T47D (cell line): ENCODE measurements at places on chromosomes 16 and 17.
A peak's percentile ranks its signal among the peaks of the same experiment; 100 is the strongest.

- no peak for DNase-seq
Measured at GRCh38 chr16:64250866-64251265, 871.0 kb downstream of the CDH11 start.

DNA sequence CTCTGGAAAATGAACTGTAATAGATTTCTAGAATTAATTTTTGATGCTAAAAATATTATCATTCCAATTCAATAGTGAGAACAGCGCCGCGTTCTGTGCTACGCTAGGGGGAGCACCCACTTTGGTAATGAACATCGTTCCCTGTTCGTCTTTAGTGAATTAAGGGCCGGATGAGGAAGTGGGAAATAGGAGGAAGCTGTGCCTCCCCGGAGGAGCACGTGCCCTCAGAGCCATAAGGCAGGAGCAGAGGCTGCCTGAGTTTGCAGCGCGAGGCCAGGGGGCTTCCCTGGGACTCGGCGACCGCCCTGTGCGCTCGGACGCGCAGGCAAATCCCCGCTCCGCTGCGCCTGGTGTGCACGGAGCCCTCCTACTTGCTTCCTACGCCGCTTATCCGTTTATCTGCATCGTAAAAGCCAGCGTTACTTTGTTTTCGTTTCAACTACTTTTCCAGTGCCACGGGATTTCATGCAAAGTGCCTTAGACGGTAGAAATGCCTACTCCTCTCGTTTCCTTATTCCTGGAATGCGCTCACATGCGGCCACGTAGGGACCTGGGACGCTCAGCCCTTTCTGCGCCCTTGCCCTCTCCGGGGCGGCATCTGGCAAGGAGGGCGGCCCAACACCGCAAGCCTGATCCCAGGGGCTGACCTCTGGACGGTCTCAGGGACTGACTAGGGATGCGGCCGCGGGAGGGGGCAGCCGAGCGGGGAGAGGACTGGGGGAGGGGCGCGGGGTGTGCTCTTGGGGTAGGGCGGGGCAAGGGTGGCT lies 76.4 kb downstream of the KCNJ12 start:
- peak; percentile 53 for DNase-seq

DNA sequence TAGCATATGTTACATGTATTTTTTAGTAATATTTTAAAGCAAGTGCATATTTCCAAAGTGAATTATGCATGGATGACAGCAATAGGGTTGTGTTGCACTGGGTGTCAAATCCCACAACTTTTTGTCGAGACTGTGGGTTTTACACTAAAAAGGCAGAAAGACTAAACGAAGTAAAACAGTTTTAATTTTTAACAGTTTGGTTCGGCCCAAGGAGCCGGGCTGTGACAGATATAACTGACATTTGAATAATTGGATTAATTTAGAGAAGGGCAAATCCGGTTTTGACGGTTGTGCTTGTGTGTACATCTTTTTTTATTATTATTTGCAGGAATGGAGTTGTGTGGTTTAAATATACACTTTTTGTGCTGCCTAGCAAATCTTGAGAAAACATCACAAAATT lies 263.6 kb downstream of the FTO start:
- DNase-seq: no peak

- DNase-seq: no peak
Measured at GRCh38 chr17:21218101-21218500, 4.1 kb upstream of the TMEM11 start.

- DNase-seq: peak; percentile 98
Measured at GRCh38 chr17:50482516-50482915, 3.9 kb downstream of the RSAD1 start.

DNA sequence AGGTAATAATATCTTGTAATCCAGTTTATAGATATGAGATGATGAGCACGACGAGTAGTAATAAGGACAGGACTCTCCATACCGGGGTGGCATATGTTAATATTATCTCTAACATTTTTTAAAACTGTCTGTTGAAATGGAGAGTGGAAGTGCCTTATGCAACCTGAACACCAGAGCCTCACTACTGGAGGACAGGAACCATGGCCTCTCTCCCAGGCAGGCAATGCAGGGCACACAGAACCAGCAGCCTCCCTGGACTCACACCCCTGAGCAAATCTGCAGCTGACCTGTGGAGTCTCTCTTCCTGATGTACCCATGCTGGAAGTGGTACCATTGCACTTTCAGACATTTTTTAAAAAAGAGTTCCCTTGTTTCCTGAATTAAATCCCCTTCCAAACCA lies 55.2 kb upstream of the ERN1 start:
- DNase-seq: no peak

GRCh38 chr17:8859027-8859803 lies 8.3 kb downstream of the PIK3R6 start:
- DNase-seq: no peak

GRCh38 chr17:2364763-2365116 lies 27.4 kb downstream of the SGSM2 start:
- no peak for DNase-seq

DNA sequence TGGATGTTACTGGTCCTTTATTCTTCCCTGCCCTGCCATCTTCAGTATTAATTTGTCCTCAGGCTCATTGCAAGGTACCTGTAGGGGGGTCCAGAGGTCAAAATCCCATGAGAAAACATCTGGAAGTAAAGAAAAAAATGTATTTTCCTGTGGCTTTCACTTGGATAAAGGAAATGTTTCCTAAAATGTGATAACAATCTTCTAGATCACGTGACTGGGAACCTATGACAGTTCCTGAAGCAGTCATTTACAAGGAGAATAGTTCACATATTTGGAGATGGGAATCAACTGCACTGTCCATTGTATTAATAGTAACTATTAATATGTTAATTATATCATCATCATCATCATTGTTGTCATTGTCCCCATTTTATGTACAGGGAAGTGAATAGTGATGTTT lies 915.1 kb upstream of the EEF2KMT start:
- DNase-seq: no peak

- no peak for DNase-seq
Measured at GRCh38 chr16:65229191-65229662, 107.4 kb upstream of the CDH11 start.

GRCh38 chr16:83019963-83020362 lies 393.2 kb downstream of the CDH13 start:
- no peak for DNase-seq

- DNase-seq: no peak
Measured at GRCh38 chr17:49547566-49547965, 28.1 kb upstream of the NXPH3 start.

- peak; percentile 47 for DNase-seq
Measured at GRCh38 chr16:87190288-87191230, 126.6 kb downstream of the C16orf95 start.

GRCh38 chr17:62681061-62681938 lies 53.8 kb downstream of the MRC2 start:
- DNase-seq: no peak

DNA sequence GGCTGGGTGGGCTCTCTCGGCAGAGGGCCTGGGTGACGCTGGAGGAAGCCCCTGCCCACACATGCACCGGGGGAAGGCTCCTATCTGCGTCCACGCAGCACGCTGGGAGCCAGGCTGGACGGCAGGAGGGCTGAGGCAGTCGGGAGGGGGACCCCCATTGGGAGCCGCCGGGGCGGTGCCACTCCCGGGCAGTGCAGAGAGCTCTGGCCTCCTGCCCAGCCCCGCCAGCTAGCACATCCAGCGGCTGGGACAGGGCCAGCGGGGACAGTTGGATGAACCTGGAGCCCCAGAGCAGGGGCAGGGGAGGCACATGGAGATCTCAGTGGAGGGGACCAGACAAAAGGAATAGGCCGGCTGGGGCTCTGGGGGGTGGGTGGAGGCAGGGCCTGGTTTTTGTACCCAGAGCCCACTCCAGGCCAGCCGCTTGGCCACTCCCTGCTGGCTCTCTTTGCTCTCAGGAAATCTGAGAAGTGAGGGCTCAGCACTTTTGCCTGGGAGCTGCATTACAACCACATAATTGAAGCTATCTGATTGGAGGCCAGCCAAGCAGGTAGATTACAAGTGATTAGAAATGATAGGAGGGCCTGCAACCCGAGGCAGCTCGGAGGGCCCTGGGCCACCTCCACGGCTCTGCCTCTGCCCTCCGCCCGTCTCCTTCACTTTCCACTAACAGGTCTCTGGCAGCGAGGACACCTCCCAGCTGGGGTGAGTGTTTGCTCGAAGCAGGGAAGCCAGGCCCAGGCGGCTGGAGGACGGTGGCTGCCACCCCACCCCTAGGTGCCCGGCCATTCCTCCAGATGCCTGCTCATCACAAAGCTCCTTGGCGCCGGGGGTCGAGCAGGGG lies 40.1 kb downstream of the ENGASE start:
- DNase-seq: peak; percentile 64

- DNase-seq: no peak
Measured at GRCh38 chr17:45228763-45229539, 7.3 kb downstream of the FMNL1 start.

GRCh38 chr16:19436540-19436939 lies 18.9 kb downstream of the TMC5 start:
- no peak for DNase-seq

DNA sequence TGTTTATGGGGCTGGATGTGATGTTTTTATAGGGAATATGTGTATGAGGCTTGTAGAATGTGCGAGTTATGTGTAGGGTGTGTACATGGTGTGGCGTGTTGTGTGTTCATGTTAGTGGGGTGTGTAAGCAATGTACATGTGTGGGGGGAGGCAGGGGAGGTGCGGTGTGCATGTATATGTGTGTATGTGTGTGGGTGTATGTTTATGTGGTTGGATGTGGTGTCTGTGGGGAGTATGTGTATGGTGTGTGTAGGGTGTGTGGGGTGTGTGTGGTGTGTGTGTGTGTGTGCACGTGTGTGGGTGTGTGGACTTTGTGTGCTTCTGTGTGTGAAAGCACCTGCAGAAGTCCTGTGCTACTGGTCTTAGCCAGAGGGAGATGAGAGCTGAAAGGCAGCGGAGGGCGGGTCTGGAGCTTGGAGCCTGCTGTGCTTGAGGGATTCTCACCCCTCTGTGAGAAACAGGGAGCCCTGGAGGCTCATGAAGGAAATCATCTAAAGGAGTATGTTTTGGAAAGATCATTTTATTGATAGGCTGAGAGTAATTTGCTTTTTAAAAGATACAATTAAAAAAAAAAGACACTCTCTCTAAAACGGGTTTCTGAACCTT lies 222.7 kb downstream of the HS3ST4 start:
- no peak for DNase-seq

DNA sequence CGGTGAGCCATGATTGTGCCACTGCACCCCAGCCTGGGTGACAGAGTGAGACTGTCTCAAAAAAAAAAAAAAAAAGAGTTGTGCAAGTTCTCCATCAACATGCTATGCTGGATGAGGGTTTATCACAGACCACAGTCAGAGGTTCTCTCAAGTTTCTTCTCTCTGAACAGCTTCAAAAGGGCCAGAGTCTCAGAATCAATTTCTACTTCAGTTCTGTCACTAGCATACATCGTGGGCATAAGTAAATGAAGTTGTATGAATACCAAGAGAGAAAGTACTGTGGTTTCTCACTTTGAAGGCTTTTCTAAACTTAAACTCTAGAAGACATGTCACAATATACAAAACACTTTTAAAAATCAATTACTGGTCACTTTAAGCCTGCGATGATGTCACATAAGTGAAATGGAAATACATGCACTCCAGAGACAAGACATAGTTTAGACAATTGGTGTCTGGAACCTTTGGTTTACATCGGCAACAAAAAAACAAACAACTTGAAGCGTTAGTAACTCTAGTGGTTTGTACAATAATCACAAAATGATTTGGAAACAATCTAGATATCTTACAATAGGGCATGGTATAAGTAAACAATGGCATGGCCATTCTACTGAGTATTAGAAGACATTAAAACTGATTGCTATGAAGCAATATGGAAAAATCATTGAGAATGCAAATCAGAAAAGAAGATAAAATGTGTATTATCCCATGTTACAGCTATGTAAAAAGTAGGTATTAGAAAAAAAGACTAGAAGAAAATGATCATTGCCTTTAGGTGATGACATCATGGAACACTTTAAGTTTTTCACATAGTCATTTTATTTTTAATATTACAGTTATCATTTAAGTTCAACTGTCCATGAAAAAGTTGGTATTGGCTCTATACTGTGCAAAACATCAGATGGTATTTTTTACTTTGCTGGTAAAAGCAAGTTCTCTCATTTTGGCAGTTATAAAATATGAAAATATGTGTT lies 232.3 kb downstream of the ZFHX3 start:
- DNase-seq: no peak

DNA sequence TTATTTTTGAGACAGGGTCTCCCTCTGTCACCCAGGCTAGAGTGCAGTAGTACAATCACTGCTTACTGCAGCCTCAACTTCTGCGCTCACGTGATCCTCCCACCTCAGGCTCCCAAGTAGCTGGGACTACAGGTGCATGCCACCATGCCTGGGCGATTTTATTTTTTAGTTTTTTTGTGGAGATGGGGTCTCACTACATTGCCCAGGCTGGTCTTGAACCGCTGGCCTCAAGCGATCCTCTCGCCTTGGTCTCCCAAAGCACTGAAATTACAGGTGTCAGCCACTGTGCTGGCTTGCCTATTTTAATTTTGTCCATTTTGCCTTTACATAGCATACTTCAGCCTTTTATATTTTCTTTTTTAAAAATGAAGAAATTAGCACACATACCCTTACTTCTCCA lies 51.2 kb downstream of the TTC19 start:
- no peak for DNase-seq

DNA sequence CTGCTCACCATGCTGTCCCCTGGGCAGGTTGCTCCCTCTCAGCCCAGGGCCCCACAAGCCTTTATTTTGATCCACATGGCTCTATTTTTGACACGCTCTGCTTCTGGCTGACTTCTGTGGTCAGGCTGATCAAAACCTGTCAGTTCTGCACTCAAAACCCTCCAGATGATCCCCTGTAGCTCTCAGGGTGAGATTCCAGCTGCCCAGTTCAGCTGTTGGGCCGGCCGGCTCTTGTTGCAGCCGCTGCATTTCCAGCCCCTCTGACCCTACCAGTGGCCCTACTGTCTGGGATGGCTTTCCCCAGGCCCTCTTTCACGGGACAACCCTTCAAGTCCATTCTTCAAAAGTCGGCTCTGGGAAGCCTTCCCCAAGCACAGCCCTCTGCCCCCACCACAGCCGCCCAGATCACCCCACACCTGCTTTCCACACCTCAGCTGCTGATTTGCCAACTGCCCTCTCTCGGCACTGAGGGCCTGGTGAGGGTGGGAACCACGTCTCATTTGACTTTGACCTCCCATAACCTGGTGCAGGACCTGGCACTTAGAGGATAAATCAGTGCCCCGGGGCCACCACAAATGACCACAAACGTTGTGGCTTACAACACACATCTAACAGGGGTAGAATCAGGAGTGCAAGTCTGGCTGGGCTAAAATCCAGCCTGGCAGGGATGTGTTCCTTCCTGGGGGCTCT lies 16.3 kb upstream of the CACNG4 start:
- DNase-seq: no peak

DNA sequence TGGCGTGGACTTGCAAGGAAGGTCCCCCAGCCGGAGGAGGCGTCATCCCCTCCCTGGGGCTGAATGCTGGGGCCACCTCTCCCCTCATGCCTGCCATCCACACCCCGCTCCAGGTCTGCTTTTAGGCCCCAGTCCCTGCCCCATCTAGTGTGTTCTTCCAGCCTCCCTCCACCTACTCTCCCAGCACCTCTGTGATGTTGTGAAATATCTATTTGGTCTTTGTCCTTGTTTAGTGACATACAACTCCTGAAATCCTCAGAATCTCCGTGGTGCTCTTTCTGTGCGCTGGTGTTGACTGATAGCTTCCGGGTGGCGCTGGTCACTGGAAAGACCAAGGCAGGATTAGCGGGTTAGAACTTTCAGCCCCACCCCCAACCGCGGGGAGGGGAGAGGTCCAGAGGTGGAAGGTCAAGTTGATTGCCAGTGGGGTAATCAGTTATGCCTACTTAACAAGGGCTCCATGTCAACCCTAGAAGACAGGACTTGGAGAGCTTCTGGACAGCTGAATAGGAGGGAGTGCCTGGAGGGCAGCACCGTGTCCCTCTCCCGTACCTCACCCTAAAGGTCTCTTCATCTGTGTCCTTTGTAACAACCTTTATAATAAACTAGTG lies 10.1 kb downstream of the TBC1D24 start:
- DNase-seq: no peak
